Left lung (tissue), 14 donors: ENCODE measurements at places on chromosomes 4 and X. TPM values are rescaled to one million over a fixed set of nuclear protein-coding genes. Genes with fewer than 3 reads are reported as not detected.

RAI2 gene
- polyA plus RNA-seq, result 15.5 TPM

KCND1 gene
- polyA plus RNA-seq, result 4.5 TPM

DNA sequence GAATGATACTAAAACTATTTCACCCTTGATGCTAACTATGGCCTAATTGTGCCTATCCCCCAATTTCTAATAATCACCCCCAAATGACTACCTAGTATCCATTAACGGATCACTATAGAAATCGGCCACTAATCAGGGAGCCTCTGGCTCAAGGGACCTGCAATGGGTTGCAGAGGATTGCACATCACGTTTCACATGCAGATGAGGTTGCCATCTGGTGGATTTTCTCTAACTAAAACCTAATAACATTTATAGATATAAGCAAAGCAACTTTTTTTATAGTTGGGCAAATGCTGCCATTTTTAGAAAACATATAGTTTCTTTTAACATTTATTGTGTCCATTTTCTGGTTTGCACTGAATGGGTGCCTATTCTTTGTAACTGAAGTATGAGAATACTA, 28.3 kb upstream of the ALG13 start:
- DNase-seq, result no peak

GRCh38 chrX:38103857-38104812, 97.8 kb downstream of the SYTL5 start:
- DNase-seq, result no peak

DNA sequence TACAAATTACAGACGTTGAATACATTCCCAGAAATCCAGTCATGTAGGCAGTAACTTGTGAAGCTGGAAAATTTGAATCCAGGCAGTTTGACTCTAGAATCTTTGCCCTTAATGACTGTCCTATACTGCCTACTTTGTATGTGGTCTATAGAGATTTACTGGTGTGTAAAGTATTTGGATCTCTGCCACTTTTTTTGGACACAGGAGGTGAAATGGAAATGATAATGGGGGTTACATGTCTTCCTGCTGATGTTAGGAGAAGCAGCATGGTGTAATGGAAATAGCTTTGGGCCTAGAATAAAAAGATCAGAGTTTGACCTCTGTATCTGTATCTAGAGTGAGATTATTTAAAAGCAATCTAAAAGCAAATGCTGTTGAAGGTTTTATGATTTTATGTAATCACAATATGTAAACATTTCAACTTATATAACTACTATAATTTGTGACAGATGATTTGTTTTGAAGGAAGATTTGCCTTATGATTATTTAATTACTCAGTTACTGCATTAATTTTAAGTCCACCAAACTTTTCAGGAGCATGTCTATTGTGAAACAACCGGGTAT, 3.3 kb downstream of the COL4A5 start:
- DNase-seq, result no peak

- peak; percentile 98 for DNase-seq
Observed at GRCh38 chr4:83334425-83335241, at the start of gene HPSE. TSS of gene HPSE (minus strand) at chr4:83334848. CDS start at chr4:83334782, 66 bp downstream.
